ENCODE measurements at places on chromosomes 3 and 15.

DNA sequence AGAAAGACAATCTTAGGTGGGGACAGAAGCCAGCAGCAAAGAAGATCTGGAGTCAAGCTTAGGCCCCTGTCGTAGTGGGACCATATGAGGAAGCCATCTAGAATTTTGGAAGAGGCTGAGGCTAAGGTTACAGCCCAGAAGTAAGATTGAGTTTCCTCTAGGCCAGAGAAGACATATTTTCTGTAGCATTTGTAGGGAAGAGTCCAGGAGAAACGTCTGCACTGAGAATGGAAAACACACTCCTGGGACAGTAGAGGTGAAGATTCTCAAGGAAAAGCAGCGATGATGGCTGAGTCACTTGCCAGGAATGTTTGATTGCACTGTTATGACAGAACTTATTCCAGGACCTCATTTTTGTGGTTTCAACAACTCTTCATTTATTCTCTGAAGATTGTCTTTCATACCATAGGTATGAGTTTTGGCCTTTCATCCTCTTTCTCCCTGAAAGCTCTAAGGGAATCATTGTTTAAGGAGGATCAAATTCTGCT, 107.2 kb downstream of the GTPBP8 start:
- no peak for DNase-seq

DNA sequence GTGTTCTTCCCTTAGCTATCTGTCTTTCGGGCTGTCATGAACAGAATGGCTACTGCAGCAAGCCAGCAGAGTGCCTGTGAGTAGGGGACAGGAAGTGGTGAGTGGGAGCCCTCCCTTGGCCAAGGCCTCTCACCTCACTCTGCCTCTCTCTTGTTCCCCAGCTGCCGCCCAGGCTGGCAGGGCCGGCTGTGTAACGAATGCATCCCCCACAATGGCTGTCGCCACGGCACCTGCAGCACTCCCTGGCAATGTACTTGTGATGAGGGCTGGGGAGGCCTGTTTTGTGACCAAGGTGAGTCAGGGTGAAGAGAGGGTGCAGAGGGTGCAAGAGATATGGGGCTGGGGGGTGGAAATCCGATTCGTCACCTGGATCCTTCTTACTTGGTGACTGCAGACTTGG, 3.0 kb downstream of the DLL4 start:
- DNase-seq: no peak

- no peak for DNase-seq
Observed at GRCh38 chr15:90762109-90762508, 45.0 kb downstream of the BLM start.

DNA sequence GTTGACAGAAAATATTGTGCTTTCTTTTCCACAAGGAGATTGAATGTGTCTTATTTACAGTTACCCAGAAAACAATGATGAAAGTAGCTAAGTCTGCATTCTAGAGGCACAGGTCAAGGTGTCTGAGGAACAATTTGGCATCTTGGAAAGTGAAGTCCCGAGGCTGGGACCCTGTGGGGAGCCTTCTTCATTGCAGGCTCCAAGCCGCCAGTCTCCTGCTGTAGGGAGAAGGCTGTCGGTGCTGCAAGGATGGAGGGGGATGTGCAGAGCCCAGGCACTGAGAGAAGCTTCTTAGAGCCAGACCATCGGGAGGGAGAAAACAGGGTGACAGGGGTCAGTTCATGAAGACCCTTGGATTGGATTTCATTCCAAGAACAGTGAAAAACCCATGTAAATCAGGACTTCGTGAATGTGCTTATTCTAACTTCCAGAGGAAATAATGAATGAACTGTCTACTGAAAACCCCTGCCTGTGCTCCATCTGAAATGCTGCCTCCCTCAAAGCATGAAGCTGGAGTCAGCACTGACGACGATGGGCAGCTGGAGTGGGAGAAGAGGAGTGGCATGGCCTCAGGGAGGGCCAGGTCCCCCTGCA, 25.2 kb upstream of the NSMCE3 start:
- no peak for DNase-seq

GRCh38 chr15:68819495-68820294, 1.0 kb downstream of the ANP32A start:
- DNase-seq: no peak

DNA sequence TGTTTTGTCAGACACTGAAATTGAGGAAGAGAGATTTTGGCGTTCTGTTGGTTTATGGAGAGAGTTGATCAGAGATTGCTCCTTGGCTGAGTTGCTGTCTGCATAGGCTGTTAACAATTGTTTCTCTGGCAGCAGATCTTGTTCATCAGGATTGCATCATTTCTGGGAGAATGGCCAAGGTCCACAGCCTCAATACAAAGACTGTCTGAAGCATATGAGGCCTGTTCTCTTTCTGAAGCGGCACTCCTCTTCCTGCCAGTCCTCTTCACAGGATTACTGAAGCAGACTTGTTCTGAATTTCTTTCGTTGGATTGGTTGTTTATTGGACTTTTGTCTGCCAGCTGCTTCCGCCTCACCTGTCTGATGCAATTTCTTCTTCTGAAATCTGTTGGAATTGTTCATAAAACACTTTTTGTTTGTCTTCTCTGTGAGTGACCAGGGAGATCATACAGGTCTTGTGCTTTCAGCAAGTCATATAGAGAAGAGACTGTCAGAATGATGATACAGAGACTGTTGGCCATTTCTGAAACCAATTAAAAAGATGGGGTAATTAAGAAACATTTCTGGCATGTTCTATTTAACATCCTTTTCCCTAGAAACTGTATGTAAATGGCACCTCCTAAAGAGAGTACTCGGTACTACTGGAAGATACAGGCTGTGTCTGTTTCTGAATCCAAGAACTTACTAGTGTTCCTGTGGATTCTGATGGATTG, 25.5 kb downstream of the SETD5 start:
- DNase-seq: no peak

DNA sequence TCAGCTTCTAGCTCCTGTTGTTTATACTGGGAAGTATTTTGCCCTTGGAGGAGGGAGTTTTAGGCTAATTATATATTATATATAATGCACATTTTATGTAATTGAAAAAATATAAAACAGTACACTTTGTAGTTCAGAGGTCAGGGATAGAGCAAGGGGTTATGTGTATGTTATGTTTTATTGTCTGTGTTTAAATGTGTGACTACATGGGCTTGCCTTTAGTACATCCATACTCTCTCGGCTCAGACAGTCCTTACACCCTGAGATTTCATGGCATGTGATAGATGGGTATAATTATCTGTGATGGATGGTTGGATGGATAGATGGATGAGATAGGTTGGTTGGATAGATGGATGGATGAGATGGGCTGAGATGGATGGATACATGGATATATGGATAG, 17.4 kb upstream of the ST3GAL6 start:
- DNase-seq: no peak

GRCh38 chr3:46884929-46885328, 7.4 kb downstream of the PTH1R start:
- DNase-seq: no peak

GRCh38 chr3:121698476-121698875, 37.8 kb upstream of the HCLS1 start:
- no peak for DNase-seq

GRCh38 chr3:185457376-185457775, 41.5 kb downstream of the TMEM41A start:
- DNase-seq: no peak

GRCh38 chr3:173586166-173586565, 188.6 kb downstream of the NLGN1 start:
- DNase-seq: no peak

DNA sequence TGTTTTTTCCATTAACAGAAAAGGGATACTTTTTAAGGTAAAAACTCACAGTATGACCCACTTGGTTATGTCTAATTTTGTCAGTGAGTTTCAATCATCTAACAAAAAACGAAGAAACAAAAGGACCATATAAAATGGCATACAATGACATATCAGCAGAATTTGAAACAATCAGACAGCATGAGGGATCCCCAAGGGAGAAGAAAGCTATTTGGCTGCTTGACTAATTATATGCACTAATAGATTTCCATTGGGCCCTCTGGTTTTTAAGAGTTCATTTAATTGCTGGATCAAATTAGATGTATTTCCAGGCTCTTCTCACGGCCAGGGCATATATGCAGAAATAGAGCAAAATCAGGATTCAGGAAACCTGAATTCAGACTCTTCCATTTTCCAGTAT, 376.4 kb upstream of the GBE1 start:
- DNase-seq: no peak

DNA sequence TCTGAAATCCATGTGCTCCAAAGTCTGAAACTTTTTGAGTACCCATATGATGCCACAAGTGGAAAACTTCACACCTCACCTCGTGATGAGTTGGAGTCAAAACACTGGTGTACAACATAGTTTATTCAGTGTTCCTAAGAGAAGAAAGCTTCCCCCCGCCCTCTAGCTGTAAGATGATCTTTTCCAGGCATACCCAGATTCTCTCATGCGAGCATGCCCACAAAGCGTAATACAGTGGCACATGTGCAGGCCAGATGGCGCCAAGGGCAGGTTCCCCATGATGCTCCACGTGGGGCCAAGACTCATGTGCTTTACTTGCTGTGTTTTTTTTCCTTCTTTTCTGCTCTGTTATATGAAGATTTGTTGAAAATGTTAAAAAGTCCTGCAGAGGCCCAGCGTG, 104.9 kb upstream of the LRRFIP2 start:
- DNase-seq: no peak

- no peak for DNase-seq
Observed at GRCh38 chr3:101204246-101204645, 116.1 kb downstream of the IMPG2 start.

- DNase-seq: no peak
Observed at GRCh38 chr15:63140936-63141335, 16.3 kb downstream of the RPS27L start.

GRCh38 chr15:74997141-74997540, 1.8 kb downstream of the SCAMP5 start:
- DNase-seq: no peak

GRCh38 chr3:197791113-197791891, at the start of gene LRCH3:
TSS of gene LRCH3 (plus strand) at chr3:197791254. CDS start at chr3:197791279, 25 bp downstream.
- DNase-seq: peak; percentile 59

DNA sequence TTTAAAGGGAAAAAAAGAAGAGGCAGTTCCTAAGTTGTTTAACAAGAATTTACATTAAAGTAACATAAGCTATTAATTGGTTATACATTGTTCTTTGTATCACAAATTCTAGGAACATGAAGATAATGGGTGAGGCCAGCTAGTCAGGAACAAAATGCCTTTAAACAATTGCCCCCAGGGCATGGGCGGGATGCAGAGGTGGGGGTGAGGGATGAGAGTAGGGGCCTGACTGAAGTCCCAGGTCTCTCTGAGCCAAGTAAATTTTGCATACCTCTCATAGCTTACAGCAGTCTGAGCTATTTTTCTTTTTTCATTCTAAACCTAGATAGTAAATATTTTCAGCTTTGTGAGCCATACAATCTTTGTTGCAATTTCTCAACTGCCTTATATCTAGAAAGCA, 77.8 kb upstream of the RNU6-1 start:
- no peak for DNase-seq

DNA sequence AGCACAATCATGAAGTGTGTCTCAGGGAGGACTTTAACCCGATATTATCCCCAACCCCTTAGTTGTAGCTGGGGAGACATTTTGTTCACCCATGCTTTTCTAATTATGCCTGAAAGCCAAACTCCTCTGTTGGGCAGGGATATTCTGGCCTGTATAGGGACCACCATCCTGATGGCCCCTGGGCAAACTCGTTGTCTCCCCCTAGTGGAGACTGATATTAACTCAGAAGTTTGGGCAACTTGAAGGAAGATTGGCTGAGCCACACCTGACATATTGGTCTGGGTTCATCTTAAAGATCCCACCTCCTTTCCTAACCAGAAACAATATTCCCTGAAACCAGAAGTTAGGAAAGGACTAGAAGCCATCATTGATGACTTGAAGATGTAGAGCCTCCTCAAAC, 42.3 kb downstream of the TM4SF18 start:
- no peak for DNase-seq

- DNase-seq: no peak
Observed at GRCh38 chr3:21752749-21753347, 1.8 kb upstream of the ZNF385D start.

GRCh38 chr3:14261229-14261628, 82.6 kb downstream of the LSM3 start:
- peak; percentile 45 for DNase-seq

DNA sequence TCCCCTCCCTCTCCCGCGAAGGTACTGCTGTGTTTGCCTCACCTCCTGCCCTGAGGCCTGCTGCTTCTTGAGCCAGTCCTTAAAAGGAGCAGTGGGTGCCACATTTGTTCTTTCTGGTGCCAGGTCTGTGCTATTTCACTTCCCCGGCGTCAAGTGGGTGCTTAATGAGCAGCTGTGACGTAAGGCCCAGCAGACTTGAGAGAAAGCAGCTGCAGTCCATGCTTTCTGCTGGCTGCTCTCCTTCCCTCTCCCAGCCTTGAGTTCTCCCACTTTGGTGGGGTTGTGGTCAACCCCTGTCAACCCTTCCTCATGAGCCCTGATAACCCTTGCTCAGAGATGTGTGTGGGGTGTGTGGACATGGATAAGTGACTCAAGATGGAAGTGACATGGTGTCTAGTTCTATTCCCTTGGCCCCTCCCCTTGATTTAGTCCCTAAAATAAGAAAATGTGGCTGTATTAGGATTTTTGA, 6.9 kb downstream of the INAFM2 start:
- no peak for DNase-seq

DNA sequence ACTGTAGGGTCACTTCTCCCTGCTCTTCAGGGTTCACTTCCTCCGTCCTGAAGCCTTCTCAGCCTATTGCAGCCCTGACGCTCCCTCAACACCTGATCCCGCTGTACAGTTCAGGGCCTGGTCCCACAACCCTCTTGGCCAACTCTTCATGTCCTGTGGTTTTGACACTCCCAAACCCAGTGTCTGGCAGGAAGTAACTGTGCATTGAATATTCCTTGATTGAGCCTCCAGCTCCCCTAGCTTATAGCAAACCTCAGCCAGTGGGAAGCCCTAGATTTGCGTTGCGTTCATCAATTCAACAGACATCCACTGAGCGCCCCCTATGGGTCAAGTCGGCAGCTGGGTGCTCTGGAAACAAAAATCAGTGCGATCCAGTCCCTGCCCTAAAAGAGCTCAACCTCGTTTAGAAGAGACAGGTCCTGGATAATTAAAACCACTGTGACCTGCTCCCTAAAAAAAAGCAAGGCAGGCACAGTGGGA, 13.5 kb downstream of the UBAP1L start:
- DNase-seq: no peak

GRCh38 chr3:51391566-51392354, 675 bp downstream of the RBM15B start:
- no peak for DNase-seq

Data from KG1 (cell line).